ENCODE measurements at places on chromosomes 7 and 10.

- DNase-seq: no peak
Measured at GRCh38 chr7:131524115-131524514, 32.3 kb downstream of the PODXL start.

DNA sequence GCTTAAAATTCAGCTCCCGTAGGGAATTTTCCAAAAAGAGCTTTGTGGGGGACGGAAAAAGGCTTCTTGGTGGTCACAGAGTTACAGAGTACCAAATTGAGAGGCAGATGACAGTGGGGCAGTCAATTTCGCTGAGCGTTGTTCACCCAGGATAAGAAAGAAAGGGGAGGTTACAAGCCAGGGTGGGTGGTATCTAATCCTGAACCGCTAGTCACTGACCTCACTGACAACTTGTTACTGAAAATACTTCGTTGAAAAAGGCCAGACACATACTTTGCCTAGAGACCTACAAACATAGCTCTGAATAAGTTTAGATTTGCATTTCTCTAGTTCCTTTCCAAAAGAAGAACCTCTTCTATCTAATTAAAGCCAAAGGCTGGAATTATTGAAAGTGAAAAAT, at the start of gene CTNNA3:
Gene CTNNA3 (minus strand): TSS at position 167 of the 400 bp plus-strand sequence.
- DNase-seq: no peak

GRCh38 chr10:132468651-132469050, 68.9 kb upstream of the INPP5A start:
- DNase-seq: no peak

DNA sequence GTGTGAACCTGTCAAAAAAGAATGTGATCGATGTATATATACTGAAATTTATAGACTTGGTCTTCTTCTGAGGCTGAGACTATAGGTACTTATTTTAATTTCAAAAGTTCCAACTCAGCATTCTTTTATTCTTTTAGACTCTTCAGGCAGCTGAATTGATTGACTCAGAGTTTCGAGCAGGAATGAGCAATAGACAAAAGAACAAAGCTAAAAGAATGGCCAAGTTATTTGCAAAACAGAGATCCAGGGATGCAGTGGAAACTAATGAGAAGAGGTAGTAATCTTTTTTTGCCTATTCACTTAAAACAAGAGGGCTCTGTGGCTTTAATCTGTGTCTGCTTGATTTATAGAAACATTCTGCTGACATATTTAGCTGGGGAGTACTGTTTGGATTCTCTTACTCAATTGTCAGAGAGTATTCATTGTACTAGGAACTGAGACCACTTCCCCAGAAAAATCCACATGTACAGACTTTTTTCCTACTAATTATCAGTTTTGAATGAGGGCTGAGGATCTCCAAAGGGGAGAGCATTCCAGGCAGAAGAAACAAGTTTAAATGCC, 30.1 kb downstream of the BTAF1 start:
- DNase-seq: no peak

DNA sequence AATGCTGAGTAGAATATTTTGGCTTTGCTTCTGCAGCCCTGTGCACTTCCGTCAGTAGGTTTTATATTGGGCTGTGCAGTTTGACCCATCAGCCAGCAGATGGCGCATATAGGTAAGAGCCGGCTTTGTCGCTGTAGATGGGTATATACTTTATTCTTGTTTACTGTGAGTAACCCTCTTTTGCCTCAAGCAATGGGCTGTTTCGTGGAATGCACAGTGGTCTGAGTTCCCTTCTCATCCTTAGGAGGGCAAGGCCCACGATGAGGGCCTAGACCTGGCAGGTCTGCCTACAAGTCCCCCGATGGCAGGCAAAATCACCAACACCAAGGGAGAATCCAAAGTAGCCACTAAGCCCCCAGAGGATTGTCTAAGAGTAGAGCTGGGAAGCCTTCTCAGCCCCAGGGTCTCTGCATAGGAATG, 1002.9 kb upstream of the KCND2 start:
- peak; percentile 19 for DNase-seq

DNA sequence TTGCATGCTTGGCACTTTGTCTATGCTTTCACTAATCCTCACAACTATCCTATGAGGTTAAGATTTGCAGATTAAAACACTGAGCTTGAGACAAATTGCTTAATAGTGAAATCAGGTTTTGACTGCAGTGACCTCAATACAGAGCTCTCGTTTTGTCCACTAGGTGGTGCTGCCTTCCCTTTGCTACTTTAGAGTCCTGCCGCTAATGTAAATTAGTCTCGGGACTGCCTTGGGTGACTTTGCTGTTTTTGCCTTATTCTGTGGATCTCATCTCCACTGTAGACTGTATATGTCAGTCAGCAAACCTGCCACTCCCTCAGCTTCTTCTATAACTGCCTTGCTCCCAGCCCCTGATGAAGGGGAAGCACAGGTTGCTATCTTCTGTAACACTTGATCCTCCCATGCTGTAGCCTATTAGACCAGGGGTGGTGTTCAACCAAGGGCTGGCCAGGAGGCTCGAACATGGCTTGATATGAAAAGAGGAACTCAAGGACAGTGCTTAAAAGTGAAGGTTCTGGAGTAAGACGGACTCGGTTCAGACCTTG, 26.0 kb downstream of the ASB4 start:
- DNase-seq: peak; percentile 55

DNA sequence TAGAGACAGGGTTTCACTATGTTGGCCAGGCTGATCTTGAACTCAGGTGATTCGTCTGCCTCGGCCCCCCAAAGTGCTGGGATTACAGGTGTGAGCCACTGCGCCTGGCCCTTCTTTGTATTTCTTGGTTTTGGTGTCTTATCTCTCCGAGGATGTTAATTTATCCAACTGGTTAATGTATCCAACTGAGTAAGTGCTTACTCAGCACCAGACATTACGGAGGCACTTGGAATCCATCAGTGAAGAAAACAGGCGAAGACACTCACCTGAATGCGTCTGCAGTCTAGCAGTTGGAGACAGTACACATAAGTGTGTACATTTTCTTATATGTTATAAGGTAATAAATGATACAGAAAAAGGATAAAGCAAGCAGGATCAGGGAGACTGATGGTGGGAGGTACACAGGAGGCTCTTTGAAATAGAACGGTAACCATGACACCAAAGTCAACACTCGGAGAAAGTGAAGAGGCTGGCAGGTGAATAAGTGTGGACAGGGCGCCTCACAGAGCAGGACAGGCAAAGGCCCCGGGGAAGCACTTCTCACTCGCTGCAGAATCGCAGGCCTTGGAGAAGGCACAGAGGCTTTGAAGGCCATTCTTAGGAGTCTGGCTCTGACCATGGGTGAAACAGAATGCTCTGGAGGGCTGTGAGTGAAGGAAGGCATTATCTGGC, 73.1 kb downstream of the LANCL2 start:
- no peak for DNase-seq

- DNase-seq: no peak
Measured at GRCh38 chr7:44793919-44794318, 2.6 kb upstream of the PPIA start.

DNA sequence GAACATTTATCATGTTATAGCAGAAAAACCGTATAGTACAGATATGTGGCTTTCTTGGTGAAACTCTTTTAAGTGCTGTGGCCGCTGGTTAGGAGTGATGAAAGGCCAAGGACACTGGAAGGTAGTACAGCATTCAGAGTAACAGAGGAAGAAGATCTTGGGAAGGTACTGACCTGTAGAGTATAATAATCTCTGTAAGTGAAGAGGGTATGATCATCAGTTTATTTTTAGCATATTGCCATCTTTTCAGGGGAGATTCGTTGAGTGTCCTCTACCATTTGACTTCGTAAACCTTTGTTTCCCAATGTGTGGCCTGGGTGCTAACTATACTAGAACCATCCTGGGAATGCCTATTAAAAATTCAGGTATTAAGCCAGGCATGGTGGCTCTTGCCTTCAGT, 44.6 kb downstream of the WAC start:
- DNase-seq: no peak

GRCh38 chr10:8489823-8490222, 435.3 kb downstream of the GATA3 start:
- DNase-seq: no peak

GRCh38 chr7:2566348-2566889, 7.6 kb downstream of the IQCE start:
- no peak for DNase-seq

DNA sequence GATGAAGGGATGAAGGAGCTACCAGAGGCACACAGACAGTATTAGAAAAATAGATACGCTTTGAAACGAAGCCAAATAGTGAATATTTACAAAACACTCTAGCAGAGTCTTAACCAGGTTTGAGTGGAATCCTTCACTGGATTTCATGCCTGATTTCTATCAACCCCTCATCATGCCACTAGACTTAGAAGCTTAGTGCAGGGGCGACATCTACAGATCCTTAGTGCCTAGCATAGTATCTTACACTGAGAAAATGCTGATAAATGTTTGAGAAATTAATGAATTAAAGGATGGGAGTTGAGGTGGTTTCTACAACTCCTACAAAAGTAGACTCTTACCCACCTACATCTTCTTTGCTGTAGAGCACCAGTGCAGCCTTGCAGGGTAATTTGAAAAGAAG, 54.7 kb upstream of the CCNJ start:
- no peak for DNase-seq

GRCh38 chr7:33043501-33044400, 18.8 kb downstream of the NT5C3A start:
- DNase-seq: no peak

GRCh38 chr7:71527213-71527612, 395.3 kb downstream of the GALNT17 start:
- no peak for DNase-seq

- no peak for DNase-seq
Measured at GRCh38 chr7:125848157-125848556, 918.5 kb upstream of the POT1 start.

- DNase-seq: no peak
Measured at GRCh38 chr7:99380823-99381663, 6.5 kb downstream of the ARPC1B start.

GRCh38 chr7:40316176-40316575, 181.4 kb downstream of the SUGCT start:
- no peak for DNase-seq

DNA sequence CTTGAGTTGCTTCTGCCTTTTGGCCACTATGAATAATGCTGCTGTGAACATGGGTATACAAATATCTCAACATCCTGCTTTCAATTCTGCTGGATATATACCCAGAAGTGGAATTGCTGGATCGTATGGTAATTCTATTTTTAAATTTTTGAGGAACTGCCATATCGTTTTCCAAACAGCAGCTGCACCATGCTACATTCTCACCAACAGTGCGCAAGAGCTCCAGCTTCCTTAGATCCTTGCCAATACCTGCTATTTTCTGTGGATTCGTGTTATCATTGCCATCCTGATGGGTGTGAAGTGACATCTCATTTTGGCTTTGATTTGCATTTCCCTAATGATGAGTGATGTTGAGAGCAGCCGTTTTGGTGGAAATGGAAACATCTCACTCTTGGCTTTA, 26.7 kb downstream of the FRMD4A start:
- DNase-seq: no peak

GRCh38 chr7:23272275-23272674, 25.7 kb downstream of the GPNMB start:
- DNase-seq: no peak

DNA sequence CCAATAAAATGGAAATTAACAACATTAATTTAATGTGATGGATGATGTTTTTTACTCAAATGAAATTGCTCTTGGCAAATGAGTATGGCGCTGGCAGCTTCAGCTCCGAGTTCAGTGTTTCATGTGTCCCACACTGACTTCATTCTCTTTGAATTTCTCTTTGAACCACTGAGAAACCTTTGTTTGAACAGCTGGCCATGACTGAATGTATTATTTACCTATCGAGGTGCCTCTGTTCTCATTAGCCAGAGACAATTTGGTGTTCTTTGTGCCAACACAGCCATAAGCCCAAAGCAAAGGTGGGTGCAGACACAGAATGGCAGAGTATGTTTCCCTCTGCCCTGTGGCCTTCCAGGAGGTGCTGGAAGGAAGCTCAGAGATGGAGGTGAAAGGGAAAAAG, 42.1 kb downstream of the TMEM178B start:
- DNase-seq: no peak

GRCh38 chr7:74306004-74306729, 17.0 kb downstream of the CLIP2 start:
- DNase-seq: no peak

DNA sequence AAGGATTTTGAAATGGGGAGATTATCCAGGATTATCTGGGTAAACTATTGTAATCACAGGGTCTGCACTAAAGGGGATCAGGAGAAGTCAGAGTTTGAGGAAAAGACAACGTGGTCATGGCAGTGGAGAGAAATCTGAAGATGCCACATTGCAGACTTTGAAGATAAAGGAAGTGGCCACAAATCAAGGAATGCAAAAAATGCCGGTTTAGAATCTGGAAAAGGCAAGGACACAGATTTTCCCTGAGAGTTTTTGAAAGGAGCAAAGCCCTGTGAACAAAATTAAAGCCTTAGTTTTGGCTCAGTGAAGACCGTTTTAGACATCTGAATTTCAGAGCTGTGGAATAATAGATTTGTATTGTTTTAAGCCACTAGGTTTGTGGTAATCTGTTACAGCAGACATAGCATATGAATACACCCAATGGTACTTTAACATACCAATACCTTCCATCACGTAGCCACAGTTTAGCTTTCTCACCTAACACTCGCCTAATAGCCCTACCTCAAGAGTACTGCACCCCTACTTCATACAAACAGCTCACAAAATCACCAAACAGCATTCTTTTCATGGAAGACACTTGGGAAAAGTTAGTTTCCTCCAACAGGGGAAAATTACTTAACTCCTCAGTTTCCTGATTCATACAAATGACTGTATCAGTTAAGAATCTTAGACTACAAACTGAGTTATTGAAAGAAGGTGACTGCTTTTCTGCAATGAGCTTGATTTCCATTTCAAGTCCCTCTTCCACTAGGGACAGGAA, 446.5 kb downstream of the INHBA start:
- no peak for DNase-seq

DNA sequence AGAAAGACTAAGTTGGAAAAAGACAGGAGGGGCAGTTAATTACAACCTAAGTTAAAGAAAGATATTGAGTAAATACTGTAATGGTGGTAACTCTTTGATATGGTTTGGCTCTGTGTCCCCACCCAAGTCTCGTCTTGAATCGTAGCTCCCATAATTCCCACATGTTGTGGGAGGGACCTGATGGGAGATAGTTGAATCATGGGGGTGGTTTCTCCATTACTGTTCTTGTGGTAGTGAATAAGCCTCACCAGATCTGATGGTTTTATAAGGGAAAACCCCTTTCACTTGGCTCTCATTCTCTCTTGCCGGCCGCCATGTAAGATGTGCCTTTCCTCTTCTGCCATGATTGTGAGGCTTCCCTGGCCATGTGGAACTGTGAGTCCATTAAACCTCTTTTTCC, 143.8 kb downstream of the GRK5 start:
- DNase-seq: no peak

- peak; percentile 86 for DNase-seq
Measured at GRCh38 chr7:74417419-74417971, 36.2 kb upstream of the GTF2IRD1 start.

Measured in RWPE1 (cell line).